Neural crest cell (in vitro differentiated cells): ENCODE measurements at places on chromosomes 4 and X. TPM values are rescaled to one million over a fixed set of nuclear protein-coding genes. Genes with fewer than 3 reads are reported as not detected.

The MSANTD1 gene
- 1.2 TPM in 2 replicates for total RNA-seq

The NR0B1 gene
- total RNA-seq = not detected in 2 replicates

The ZNF185 gene
- total RNA-seq = 2.3 and 2.6 TPM in 2 replicates

The SPARCL1 gene
- total RNA-seq = 7.8 and 8.6 TPM in 2 replicates

DNA sequence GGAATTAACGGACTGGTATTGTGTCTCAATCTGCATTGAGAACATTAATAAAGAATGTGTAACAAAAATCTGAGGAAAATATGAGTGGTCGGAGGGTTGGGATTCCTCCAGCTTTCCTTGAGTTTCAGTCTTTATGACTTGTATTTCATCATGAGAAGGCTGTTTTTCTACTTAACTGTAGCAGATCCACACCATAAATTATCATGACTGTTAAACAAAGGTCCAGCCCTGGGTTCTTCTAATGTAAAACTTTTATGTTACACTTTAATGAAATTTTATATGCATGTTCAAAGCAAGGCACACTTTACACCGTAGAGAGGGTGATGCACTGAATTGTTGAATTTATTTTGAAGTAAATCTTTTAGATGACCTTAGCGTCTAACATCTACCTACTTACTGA is 7.0 kb downstream of the AFF2 start:
- peaks cover 12% of the 10 kb centered on the region for H3K27me3 ChIP-seq
- H3K27ac ChIP-seq = no peak overlapping the region
- no peaks in the 10 kb centered on the region for H3K36me3 ChIP-seq
- no peak overlapping the region for H3K4me3 ChIP-seq

GRCh38 chr4:84907145-84907544 is 59.3 kb downstream of the WDFY3 start:
- no peaks in the 10 kb centered on the region for H3K27me3 ChIP-seq
- no peak overlapping the region for H3K4me3 ChIP-seq
- DNase-seq = no peak
- H3K27ac ChIP-seq = no peak overlapping the region
- peaks cover 6% of the 10 kb centered on the region for H3K36me3 ChIP-seq

GRCh38 chr4:174907508-174907907 is 10.7 kb upstream of the ADAM29 start:
- H3K27ac ChIP-seq = no peak overlapping the region
- no peaks in the 10 kb centered on the region for H3K4me1 ChIP-seq
- no peak for DNase-seq
- no peaks in the 10 kb centered on the region for H3K27me3 ChIP-seq

DNA sequence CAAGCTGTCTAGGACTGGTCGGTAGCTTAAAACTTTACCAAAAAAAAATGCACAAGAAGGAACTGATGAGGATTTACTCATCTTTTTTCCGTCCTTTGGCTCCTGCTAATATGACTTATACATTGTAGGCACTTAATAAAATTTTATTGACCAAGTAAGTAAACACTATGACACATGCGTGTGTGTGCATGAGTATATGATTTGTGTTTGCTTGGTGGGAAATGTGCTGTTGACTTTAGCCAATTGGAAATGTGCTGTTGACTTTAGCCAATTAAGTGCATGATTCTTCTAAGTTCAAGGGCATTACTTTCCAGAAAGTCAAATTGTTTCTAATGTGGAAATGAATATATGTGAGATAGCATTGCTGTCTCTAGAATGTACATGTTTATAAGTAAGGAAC is 78.3 kb downstream of the FIP1L1 start:
- DNase-seq = no peak
- peaks cover 31% of the 10 kb centered on the region for H3K36me3 ChIP-seq
- no peak overlapping the region for H3K27ac ChIP-seq
- H3K4me1 ChIP-seq = peaks cover 12% of the 10 kb centered on the region

DNA sequence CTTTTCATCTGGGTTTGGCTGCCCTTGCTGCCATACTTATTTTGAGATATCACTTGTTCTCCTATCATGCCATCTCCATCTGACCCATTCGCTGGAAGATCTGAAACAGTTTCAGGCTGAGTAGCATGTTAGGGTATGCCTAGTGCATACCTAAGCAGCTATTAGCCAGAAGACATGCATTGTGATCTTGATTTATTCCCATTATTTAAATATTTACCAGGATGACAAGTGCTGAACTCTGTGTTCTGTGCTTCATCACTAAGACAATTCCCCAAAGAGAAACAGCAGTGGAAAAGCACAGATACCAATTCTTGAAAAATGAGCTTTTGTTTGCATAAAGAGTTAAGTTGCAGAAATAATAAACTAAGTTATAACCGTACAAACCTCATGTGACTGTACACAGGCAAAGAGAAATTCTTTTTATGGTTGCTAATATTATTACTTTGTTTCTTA is 271.0 kb upstream of the ARSJ start:
- no peak overlapping the region for H3K27ac ChIP-seq
- DNase-seq = no peak
